Stimulated activated CD4-positive, alpha-beta T cell treated with anti-CD3 and anti-CD28 coated beads, Interleukin-4, amount 100 ng/mL, for 24 hours (primary cell): ENCODE measurements at places on chromosomes 1 and 21.

- no peak for DNase-seq
Measured at GRCh38 chr1:117796226-117796625, 133.2 kb downstream of the GDAP2 start.

DNA sequence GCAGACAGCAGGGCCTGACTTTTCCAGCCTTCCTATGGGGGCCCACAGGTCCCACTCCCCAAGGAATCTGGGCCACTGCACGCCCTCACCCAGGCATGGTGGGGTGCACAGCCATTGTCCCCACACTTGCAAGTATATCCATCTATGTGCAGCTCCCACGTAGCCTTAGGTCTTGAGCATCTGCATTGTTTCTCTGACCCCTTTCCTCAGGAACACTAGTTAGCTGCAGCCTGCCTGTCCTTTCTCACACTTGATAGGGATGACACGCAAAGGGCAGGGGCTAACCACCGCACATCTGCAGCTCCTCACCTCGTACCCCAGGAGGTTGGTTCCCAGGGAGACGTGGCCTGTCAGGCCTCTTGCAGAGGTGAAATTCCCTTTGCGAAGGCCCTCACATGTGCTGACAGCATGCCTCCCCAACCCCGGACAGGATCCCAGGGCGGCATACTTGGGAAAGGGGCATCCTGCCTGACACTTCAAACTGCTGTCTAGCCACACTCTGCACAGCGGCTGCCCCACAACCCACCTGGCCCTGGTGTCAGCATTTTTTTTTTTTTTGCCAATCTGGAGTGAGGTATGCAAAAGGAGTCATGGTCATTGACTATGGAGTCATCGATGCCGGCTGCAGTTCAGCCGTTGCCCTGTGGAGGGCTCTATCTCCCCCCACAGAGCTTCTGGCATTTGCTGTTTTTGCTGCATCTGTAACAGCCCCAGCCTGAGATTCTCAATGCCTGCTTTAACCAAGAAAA is 5.0 kb downstream of the JMJD4 start:
- DNase-seq, result peak; percentile 46

GRCh38 chr21:28913071-28913470 is 79.6 kb downstream of the LTN1 start:
- DNase-seq, result no peak

DNA sequence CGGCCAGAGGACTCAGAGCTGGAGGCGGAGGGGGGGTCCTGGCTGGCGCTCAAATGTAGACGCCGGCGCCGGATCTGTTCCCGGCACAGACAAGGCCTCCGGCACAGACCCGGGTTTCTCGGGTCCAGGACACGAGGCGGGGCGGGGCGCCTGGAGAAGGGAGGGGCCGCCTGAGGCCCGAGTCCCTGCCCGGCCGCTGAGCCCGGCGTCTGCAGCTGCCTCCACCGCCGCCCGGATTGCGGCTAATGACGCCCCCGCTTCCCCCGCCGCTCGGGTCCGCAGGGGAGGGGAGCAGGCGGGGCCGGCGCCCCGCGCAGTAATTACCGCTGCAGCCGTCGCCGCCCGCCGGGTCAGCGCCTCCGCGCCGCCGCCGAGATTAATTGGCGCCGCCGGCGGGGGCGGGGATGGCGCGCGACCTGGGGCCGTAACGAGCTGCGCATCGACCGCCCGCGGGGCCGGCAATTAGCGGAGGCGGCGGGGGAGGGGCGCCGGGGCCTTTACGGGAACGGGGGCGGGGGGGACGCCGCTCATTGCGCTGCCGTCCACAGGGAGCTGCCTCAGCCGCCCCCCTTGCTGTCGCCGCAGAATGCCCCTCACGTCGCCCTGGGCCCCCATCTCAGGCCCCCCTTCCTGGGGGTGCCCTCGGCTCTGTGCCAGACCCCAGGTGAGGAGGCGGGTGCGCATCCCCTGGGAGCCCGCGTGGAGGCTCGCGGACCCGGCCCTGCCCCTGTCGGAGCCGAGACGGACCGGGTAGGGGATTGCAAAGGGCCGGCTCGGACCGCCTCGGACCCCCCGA is 17.3 kb downstream of the NOC2L start:
- DNase-seq, result no peak

- DNase-seq, result no peak
Measured at GRCh38 chr1:8239039-8239305, 78.9 kb upstream of the SLC45A1 start.

GRCh38 chr21:38114717-38115333 is 142.0 kb upstream of the KCNJ15 start:
- no peak for DNase-seq

DNA sequence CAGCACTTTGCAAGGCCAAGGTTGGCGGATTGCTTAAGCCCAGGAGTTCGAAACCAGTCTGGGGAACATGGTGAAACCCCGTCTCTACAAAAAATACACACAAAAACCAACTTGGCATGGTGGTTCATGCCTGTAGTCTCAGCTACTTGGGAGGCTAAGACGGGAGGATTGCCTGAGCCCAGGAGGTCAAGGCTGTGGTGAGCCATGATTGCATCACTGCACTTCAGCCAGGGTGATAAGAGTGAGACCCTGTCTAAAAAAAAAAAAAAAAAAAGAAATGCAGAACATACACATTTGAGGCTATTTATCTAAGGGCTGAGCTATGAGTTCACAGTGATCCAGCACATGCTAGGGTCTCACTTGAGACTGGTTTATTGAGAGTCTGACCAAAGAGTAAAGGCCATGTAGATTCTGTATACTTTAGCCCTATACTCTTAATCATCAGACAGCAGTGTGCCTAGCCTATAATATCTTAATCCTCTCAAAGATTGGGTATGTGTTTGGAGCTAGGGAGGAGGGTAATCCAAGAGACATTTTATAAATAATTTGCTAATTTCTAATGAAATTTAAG is 23.9 kb downstream of the RNF2 start:
- DNase-seq, result no peak

DNA sequence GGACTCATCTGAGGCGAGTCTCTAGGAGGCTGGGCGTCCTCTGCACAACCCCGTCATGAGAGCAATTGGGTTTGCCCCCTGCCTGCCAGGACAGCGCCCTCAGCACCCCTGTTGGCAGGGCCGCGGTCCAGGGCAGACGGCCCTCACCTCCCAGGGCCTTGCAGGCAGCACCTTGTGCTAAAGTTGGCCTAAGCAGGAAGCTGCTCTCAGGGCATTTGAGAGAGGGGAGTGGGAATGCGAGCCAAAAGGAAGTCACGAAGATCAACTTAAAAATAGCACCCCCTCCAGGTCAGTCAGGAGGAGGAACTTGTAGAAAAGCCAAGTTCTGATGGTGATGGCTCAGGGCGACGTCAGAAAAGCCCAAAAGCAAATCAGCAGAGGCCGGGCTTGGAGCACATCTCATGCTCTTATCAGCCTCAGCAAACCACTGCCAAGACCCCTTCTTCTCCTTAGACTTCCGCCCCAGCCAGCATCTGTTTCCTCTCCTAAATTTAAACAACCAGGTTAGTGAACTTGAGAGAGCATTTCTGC is 12.6 kb upstream of the ADORA3 start:
- no peak for DNase-seq

DNA sequence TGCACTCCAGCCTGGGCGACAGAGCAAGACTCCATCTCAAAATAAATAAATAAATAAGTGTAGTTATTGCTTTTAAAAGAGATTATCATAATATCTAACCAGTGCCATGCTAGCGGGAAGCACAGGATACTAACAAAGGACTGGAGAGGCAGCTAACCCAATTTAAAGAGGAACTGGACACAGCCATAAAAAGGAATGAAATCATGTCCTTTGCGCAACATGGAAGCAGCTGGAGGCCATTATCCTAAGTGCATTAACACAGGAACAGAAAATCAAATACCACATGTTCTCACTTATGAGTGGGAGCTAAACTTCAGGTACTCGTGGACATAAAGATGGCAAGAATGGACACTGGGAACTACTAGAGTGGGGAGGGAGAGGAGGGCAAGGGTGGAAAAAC is 54.9 kb downstream of the TM2D1 start:
- no peak for DNase-seq

- no peak for DNase-seq
Measured at GRCh38 chr1:15680561-15681348, 3.4 kb upstream of the PLEKHM2 start.

DNA sequence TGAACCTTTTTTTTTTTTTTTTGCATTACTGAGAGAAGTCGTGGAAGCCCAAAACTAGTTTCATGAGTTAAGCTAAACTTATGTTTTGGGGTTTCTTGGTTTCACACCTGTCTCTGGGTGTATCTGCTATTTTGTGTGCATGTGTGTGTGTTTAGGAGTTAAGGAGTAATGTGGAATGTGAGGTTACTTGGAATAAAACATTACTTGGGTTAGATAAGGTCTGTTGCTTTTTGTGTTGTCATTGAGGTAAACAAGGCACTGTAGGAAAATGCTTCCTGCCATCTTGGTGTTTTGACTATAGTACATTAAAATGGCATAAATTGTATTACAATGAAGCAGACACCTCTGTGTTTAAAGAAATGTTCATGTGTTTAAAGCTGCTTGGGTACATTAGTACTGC is 2.9 kb downstream of the TENT5C start:
- DNase-seq, result no peak

DNA sequence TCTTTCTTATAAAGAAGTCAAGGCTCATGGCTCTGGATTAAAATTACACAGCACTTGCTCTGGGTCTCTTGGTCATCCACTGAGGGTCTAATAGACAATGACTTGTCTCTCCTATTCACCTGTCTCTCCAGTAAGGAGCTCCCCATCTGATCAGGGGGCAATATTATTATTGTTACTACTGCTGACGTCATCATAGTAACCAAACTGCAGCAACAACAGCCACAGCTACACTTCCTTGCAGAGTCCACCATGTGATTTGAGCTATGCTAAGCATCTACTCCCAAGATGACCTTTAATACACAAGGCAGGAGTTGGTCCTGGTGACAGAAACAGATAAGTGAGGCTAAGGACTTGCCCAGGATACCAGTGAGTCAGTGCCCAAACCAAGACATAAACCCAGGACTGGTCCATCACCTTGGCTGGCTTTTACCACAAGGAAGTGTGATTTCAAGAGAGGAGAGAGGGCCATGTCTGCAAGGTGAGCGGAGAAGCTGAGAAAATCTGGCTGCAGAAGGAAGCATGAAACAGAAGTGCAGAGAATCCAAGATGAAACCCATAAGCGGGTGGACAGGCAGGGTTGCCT is 602.5 kb downstream of the PTPRU start:
- no peak for DNase-seq

- no peak for DNase-seq
Measured at GRCh38 chr1:104878203-104878909, 1128.7 kb downstream of the AMY1C start.

GRCh38 chr1:204676043-204676442 is 9.5 kb downstream of the LRRN2 start:
- no peak for DNase-seq

- no peak for DNase-seq
Measured at GRCh38 chr1:9680828-9681227, 29.3 kb downstream of the PIK3CD start.

DNA sequence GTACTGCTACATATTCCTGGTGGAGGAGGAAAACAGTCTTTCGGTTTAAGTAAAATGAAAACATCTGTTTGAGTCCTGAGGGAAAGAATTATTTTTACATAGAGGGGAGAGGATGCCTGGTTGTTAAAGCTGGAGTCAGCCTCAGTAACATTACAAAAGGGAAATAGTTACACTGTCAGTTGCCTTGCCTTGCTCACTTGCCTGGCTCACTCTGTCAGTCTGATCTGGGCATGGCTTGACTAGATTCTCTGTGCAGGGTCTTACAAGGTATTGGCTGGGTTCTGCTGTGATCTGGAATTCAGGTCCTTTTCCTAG is 8.4 kb upstream of the UBE2U start:
- DNase-seq, result no peak

- no peak for DNase-seq
Measured at GRCh38 chr21:34702341-34703170, 33.8 kb downstream of the CLIC6 start.

- no peak for DNase-seq
Measured at GRCh38 chr21:45388011-45388521, 16.9 kb upstream of the COL18A1 start.

- DNase-seq, result no peak
Measured at GRCh38 chr1:104294259-104294658, 544.6 kb downstream of the AMY1C start.
